ENCODE measurements at places on chromosomes 3 and 15.

- no peak for DNase-seq
Observed at GRCh38 chr3:71127052-71127831, 456.3 kb downstream of the FOXP1 start.

- DNase-seq, result no peak
Observed at GRCh38 chr3:59482684-59483083, 432.9 kb upstream of the CFAP20DC start.

DNA sequence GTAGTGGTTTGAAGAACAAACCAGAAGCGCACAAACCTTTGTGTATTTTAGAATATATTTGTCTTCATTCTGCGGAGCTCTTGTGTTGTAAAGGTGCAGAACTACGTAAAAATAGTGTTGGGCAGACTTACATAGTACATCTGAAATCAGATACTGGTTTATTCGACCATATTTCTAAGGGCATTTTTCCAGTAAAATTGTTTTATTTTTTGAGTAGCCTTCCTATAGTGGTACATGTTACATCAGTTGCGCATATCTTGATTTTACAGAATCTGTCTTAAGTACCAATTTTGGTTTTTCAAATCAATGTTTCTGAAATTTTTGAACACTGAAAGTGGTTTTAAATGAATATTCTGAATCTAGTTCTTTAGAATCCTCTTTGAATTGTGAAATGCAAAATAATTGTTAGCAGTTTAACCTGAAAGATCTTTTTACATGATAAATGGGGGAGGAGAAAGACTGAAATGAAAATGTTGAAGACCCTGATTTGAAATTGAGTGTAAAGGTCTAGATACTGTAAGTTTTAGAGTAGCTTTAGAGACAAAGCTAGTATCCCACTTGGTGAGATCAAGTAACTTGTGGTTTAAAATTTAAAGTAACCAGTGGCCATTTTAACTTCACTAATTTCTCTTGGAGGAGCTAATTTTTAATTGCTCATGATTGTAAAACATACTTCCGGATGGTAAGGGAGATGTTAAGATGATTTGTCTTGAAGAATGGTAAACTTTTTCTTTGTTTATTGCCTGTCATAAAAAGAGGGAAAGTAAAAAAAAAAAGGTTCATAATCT, 15.5 kb upstream of the CHD2 start:
- no peak for DNase-seq

- no peak for DNase-seq
Observed at GRCh38 chr3:134901461-134901860, 106.4 kb downstream of the EPHB1 start.

DNA sequence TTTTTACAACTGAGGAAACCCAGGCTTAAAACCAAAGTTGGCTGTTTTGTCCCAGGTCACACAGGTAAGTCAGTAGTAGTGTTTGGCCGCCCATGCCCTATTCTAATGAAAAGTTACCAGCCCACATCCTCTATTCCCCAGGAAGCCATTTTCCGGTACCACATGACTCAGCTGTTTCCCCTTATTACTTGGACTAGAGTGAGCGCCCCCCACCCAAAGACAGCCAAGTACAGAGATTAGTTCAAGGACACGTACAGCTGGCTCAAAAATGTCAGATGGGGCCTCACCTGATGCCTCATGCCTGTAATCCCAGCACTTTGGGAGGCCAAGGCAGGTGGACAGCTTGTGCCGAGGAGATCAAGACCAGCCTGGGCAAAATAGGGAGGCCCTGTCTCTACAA, 8.5 kb upstream of the KLHL6 start:
- DNase-seq, result no peak

- no peak for DNase-seq
Observed at GRCh38 chr15:82845686-82846085, 36.3 kb downstream of the WHAMM start.

- no peak for DNase-seq
Observed at GRCh38 chr15:51771773-51772172, 20.4 kb downstream of the TMOD2 start.

DNA sequence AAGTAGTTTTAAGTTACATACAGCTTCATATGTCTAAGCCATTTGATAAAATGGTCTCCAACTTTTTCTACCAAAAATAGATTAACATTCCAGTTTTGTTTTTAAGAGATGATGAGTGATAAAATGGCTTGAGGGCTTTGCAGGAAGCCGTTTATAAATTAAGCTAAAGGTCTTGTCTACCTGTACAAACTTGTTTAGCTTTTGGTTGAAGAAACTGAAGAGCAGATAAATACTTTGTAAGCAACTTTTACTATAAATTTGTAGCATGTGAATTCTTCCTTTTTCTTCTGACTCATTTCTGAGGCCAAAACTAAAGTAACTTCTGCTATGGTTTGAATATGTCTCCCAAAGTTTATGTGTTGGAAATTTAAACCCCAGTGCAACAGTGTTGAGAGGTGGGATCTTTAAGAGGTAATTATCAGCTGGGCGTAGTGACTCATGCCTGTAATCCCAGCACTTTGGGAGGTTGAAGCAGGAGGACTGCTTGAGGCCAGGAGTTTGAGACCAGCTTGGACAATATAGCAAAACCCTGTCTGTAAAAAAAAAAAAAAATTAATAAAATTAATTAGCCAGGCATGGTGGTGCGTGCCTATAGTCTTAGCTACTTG, 8.2 kb upstream of the NEDD4 start:
- no peak for DNase-seq
